IMR-90 (cell line): ENCODE measurements at places on chromosomes 11 and 22. TPM values are rescaled to one million over a fixed set of nuclear protein-coding genes. Genes with fewer than 3 reads are reported as not detected.

DNA sequence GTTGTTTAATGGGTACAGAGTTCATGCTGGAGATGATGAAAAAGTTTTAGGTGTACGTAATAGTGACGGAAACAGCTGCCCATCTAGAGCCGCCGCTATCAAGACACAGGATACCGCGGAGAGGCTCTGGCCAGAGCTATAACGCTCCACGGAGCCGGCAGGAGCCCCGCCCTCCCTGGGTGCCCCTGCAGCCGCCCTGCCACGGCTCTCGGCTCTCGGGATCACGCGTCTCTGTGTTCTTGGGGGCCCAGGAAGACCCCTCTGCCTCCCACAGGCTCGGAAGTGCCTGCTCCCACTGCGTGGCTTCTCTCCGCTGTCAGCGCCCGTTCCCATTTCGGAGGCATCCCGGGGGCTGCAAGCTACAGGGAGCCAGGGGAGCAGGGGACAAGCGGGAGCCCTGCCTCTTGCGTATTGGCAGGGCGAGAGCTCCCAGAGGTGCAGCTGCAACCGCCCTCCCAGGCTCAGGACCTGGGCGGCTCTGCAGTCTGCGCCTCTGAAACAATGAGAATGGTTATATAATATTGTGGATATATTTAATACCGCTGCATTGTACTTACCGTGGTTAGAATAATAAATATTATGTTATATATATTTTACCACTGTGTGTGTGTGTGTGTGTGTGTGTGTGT is 13.7 kb downstream of the GLYATL2 start:
- no peak for DNase-seq

FOSL1 gene
- 97.4 and 107 TPM in 2 replicates for polyA plus RNA-seq

TMEM121B gene
- 0.22 and 0.29 TPM in 2 replicates for polyA plus RNA-seq

- DNase-seq: no peak
These were observed 1279.3 kb downstream of the BRD1 start for GRCh38 chr22:48548391-48548790.

GRCh38 chr11:4890279-4890678 is 8.6 kb downstream of the OR51T1 start:
- DNase-seq: peak; percentile 2

DNA sequence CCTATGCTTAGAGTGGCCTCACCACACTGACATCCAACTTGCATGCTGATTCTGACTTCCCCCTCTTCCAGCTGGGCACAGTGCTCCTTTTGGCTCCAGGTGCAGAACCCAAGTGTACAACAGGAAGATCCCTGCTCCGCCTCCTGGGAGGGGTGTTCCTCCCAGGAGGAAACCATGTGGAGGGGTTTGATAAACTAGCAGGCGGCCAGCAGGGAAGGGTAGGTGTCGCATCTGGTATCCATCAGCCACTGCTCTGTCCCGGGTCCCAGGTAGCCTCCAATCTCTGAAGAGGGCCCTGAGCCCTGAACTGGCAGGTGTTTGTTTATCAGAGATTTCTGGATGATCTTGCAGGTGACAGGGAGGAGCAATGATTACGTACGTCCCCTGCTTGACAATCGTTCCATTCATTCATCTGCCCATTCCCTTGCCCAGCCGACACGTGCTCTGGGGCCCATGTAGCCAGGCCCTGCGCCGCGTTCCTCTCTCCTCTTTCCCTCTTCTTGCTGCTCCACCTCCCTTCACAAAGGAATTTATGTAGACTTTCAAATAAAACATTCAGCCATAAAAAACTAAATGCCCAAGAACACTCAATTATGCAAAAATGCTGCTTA is 41.2 kb upstream of the MICAL2 start:
- DNase-seq: no peak

MS4A6A gene
- not detected in 2 replicates for polyA plus RNA-seq

DNA sequence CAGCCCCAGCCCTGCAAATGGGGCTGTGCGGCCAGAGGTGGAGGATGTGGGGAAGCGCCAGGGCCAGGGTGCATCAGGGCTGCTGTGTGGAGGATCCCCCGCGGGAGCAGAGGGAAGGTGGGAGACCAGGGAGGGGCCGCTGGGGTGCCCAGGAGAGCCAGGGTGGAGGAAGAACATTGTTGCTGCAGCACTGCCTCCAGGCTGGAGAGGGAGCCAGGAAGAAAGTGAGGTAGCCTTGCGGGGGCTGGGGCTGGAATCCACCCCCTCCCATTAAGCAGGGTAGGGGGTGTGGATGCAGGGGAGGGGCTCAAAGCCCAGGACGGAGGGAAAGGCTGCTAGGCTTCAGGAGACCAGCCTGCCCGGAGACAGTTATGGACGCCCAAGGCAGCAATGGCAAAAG is 15.0 kb downstream of the CABP7 start:
- DNase-seq: no peak

DNA sequence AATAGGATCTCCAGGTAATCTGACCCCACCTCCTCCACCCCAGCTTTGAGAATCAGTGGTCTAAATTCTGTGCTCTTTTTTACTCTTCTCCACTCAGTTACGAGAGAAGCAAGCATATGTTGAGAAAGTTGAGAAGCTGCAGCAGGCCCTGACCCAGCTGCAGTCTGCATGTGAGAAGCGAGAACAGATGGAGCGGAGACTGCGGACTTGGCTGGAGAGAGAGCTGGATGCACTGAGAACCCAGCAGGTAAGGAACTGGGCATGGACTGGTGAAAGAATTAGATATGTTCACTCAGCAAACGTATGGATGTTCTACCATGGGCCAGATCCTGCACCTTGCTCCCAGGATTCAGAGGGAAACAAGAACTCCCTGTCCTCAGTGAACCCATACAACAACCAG is 85.7 kb downstream of the AMOTL1 start:
- DNase-seq: no peak

- DNase-seq: no peak
These were observed 37.4 kb upstream of the ST14 start for GRCh38 chr11:130122141-130122575.

KDM4E gene
- not detected in 2 replicates for polyA plus RNA-seq

DNA sequence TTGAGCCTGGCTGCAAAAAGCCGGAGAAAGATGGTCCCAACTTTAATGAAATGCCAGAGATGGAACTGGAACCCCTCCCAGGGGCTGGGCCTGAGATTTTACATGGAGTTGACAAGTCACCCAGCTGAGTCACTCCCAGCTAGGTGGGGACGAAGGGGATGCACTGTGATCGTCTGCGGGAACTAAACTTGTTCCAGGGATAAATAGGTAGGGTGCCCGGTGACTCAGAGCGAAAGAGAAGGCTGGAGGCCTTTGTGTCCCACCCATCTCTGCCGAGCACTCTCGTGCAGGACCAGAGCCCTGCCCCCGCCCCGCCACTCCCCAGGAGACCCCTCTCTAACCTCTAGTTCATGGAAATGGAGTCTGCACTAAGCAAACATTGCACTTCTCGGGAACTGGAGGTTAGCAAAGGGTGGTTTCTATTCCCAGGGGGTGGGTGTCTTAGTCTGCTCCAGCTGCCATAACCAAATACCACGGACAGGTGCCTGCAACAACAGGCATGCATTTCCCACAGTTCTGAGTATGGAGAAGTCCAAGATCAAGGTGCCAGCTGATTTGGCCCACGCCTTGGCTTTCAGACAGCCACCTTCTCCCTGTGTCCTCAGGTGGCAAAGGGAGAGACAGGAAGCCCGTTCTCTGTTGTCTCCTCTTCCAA is 60.7 kb upstream of the FADD start:
- no peak for DNase-seq

ARFGAP3 gene
- polyA plus RNA-seq: 46.5 and 50.0 TPM in 2 replicates

- no peak for DNase-seq
These were observed 94.1 kb downstream of the KCNQ1 start for GRCh38 chr11:2538951-2539350.

GRCh38 chr11:69297787-69298266 is 3.9 kb downstream of the MYEOV start:
- DNase-seq: peak; percentile 56

DNA sequence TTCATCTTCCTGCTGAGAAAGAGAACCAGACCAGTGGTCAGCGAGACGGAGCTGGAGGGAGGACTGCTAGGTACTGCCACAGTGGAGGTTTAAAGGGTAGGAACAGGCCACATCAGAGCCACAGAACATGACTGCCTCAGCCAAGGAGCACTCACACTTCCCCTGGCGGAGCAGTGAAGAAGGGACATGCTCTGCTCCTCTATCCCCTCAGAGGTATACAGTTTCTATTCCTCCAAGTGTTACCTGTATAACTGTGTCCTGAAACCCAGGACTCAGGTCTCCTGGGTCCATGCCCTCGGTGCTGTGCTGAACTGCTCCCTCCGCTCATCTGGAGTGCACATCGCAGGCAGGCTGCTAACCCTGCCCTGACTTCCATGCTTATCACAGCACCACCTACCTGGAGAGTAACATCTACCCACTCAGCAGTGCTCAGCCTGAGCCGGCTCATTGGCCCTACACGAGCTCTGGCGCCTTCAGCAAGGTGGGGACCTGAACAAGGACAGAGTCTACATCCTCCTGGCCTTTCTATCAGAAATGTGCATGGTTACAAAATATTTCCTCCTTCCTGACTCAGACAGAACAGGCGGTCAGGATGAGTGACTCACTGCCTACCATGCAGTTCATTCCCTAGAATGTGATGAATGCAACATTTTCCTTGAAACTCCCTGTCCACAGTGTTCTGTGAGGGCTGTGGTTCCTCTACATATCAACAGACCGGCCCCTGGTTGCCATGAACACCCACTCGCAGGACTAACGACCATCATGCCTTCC is 52.9 kb downstream of the C11orf58 start:
- DNase-seq: peak; percentile 95

- DNase-seq: no peak
These were observed 135.2 kb upstream of the NAV2 start for GRCh38 chr11:19577391-19577975.

DNA sequence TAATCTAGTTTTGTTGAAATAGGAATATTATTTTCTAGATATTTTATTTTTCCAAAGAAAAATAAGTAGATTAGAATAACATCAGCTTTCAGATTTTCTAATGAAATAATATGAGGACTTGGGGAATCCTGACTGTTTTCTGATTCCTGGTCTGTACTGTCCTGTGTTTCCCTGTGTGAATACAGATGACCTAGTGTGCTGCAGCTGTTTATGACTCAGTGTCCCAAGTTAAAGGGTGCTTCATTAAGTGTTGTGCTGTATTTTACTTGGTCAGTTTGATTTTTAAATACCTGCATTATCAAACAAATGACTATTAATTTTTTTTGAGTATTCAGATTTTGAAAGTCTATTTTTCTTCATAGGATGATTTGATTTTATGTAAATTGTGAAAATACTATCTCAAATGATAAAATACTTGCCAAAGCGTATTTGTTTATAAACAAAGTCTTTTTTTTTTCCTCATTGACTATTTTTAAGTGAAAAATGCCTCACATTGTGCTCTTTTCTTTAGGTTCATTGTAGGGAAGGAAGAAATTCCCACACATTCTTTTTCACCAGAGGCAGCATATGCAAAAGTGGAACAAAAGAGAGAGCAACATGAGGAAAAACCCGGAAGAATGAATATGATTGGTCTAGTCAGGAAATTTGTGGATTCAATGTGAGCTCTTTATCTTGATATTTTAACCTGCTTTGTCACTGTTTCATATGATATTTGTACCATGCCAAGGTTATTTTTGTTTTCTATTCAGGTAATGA is 264.2 kb downstream of the TMEM135 start:
- peak; percentile 17 for DNase-seq

DNA sequence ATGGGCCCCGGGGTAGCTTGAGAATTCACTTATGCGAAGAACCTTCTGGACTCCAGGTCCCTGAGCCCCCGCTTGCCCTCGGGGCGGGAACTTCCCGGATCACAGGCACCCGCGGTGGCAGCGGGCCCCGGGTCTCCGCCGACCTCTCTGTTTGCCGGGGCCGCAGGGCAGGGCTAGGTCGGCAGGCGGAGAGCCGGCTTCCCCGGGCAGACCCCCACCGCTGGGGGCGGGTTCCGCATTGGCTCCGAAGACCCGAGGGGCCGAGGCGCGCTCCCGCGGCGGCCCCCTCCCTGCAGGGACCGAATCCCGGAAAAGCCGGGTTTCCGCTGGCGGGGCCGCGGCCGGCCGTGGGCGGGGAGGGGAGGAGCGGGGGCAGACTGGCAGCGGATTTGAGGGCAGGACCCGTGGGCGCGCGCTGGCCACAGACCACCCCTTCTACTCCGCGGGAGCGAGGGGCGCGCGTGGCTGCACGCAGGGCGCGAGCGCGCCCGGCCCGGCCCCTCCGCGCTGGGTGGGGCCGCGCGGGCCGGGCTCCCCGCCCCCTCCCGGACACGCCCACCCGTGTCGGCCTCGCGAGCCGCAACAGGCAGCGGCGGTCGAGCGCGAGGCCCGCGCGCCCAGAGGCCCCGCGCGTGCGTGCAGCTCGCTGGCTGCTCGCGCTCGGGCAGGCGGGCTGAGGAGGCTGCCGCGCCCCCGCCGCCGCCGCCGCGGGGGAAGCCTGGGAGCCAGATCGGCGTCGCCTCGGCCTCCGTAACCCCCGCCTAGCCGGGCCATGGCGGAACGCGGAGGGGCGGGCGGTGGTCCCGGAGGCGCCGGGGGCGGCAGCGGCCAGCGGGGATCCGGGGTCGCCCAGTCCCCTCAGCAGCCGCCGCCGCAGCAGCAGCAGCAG is at the start of gene PACS1:
PACS1 (plus strand) TSS at position 558 of the 889 bp plus-strand sequence; CDS start at position 773, 215 bp downstream.
- peak; percentile 73 for DNase-seq

TNNI2 gene
- not detected in 2 replicates for polyA plus RNA-seq

DNA sequence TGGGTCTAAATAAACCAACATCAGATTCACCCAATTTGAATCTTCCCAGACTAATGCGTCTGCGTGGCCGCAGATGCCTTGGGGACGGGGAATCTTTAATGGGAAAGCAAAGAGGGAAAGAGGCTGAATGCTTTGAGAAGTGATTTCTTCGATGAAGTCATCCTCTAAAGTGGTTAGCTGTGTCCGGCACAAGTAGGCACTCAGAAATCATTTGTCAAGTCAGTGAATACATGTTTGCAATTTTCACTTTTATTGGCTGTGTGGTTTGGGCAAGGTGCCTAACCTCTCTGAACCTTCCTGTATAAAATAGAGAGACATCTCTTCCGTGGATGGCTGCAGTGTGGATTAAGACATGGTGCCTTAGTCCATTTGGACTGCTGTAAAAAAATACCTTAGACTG is 19.7 kb upstream of the IFT27 start:
- DNase-seq: no peak

- peak; percentile 67 for DNase-seq
These were observed 101.1 kb downstream of the GRIK4 start for GRCh38 chr11:120612513-120613263.

GRCh38 chr11:130645843-130646197 is 197.4 kb downstream of the ADAMTS15 start:
- no peak for DNase-seq

DNA sequence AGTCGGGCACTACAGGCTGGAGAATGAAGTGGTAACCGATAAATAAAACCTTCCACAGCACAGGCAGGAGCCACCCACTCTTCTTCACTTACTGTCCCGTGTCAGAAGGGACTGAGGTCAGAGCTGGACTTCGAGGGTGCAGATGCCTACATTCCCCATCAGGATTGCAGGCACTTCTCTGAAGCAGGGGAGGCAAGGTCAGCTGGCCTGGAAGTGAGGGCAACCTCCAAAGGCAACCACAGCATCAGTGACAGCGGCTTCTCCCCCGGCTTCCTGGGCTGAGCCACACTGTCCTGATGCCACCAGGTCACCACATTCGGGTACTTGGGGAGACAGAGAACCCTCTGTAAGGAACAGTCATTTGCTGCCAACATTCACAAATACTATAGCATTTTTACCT is 22.7 kb downstream of the TCIRG1 start:
- no peak for DNase-seq

GRCh38 chr11:116715383-116715782 is 57.4 kb downstream of the BUD13 start:
- DNase-seq: no peak
